ENCODE measurements at places on chromosomes 2 and 18. TPM values are rescaled to one million over a fixed set of nuclear protein-coding genes. Genes with fewer than 3 reads are reported as not detected.

GRCh38 chr2:140247451-140248195 is 1467.4 kb upstream of the NXPH2 start:
- DNase-seq: no peak

- DNase-seq: peak; percentile 4
Measured at GRCh38 chr2:239184968-239185903, 215.6 kb downstream of the HDAC4 start.

DNA sequence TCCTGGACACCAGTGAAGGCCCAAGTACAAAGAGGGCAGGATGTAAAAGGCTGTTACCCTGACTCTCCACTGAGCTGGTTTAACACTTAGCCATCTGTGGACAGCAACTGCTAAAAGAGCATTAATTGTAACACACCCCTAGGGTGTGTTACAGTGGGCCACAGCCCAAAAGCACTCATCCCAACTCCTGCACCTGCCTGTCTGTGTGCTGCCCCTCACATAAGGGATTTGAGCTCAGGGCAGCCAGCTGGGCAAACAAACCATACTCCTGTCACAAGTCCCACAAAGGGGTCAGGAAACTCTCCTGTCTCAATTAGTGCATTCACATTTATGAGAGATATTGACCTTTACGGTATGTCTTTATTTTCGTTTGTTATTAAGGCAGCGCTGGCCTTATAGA is 833.1 kb upstream of the NXPH2 start:
- DNase-seq: no peak

GRCh38 chr2:163613266-163613731 is 122.5 kb downstream of the FIGN start:
- DNase-seq: no peak

- DNase-seq: no peak
Measured at GRCh38 chr2:164438490-164439205, 182.6 kb downstream of the GRB14 start.

DNA sequence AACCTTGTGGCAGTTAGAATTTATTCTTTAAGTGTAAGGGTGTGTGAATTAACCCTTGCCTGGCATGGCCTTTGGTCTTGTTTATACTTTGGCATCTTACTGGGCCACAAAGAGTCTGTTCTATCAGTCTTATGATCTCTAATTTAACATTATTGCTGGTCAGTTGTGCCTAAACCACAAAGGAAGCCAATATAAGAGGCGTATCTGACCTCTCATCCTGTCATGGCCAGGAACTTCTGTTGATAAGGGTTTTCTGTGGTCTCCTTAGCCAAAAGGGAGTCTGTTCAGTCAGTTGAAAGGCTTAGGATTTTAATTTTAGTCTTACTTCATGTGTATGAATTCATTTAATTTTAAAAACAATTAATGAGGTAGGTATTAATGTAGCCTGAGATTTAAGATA is 127.2 kb downstream of the LRRTM4 start:
- no peak for DNase-seq

- DNase-seq: no peak
Measured at GRCh38 chr2:235495373-235496238, 1.8 kb downstream of the AGAP1 start.

GRCh38 chr2:153059338-153060052 is 341.1 kb downstream of the ARL6IP6 start:
- DNase-seq: no peak

- no peak for DNase-seq
Measured at GRCh38 chr2:28134857-28135256, 244.3 kb downstream of the BABAM2 start.

- DNase-seq: no peak
Measured at GRCh38 chr18:58955001-58955400, 90.3 kb downstream of the ZNF532 start.

DNA sequence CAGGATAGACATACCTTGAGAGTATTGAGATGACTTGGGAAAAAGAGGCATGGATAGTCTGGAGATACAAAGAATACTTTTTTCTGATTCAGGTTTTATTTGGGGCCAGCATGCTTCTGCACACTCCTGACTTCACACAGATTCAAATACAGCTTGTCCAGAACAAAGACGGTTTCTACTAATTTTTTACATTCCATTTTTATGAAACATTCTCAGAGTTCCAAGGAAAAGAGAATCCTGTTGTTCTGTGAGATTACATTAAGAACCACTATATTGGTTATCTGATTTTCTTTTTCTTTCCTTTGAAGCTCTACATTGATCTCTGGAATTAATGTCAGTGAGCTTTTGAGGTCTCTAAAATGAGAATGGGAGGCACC is 41.0 kb downstream of the PTPRM start:
- no peak for DNase-seq

DNA sequence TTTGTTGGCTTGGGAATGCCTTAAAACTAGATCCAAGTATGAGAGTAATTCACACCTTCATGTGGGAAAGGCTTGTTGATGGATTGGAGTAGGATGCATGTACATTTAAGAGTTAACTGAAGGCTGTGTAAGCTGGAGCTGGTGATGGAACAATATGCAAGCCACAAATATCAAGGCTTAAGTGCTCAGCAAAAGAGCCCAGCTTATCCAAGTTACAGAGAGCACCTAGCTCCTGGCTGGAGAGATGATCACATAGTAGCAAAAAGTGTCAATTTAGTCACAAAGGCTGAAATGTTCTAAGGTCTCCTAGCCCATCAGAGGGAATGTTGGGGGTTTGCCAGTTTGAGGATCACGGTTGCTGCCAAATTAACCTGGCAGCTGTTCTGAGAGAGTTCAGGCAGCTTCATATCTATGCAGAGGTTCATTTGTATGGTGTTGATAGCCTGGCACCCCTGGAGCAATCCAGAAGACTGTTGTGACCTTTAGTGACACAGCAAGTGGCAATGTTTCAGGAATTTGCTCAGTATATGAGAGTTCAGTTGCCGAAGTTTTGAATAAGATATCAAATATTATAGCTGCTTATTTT is 228.2 kb downstream of the DOK6 start:
- DNase-seq: no peak

DNA sequence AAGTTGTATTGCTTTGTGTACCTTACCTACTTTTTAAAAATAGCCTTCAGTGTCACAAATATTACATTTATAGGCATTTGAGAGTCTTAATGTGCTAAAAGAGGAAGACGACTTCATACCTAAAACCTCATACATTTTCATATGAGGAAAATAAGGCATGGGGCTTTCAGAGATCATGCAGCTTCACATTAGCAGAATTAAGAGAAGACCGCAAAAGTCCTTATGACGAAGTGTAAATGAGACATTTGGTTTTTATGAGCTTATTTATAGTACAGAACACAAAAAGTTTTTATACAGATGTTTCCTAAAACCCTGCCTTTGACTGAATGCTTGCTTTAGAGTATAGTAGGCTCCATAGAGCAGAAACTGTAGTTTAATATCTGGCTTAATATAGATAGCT is 10.1 kb upstream of the CCDC138 start:
- no peak for DNase-seq

GRCh38 chr18:6963452-6964097 is 154.0 kb downstream of the LAMA1 start:
- DNase-seq: no peak

DNA sequence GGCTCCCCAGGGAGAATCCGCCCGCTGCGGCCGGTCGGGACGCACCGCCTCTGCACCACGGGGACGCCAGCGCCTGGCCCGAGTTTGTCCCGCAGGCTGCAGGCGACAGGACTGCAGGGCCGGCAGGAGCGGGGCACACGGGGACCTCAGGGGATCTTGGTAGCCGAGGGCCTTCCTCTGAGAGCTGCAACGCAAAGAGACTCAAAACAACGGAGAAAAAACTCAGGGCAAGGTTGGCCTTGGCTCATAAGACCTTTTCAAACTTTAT is 79.7 kb downstream of the ARHGEF4 start:
- DNase-seq: no peak

The SCG2 gene
- total RNA-seq: not detected

The LRRTM1 gene
- total RNA-seq: not detected

The SIX3 gene
- not detected for total RNA-seq

The NT5C1B gene
- total RNA-seq: not detected

The SKA1 gene
- total RNA-seq: 0.27 TPM

The CFC1 gene
- not detected for total RNA-seq

The LAMA1 gene
- not detected for total RNA-seq

The RIT2 gene
- total RNA-seq: not detected

The CSRNP3 gene
- total RNA-seq: not detected

The MRPL30 gene
- 14.2 TPM for total RNA-seq

The C2orf72 gene
- not detected for total RNA-seq

The SERPINB12 gene
- total RNA-seq: not detected

The C2orf42 gene
- 13.7 TPM for total RNA-seq

The CNDP1 gene
- total RNA-seq: 0.20 TPM

The MROH2A gene
- not detected for total RNA-seq

The PARD6G gene
- 3.5 TPM for total RNA-seq
